A172 (cell line): ENCODE measurements at places on chromosomes 7 and 10.

DNA sequence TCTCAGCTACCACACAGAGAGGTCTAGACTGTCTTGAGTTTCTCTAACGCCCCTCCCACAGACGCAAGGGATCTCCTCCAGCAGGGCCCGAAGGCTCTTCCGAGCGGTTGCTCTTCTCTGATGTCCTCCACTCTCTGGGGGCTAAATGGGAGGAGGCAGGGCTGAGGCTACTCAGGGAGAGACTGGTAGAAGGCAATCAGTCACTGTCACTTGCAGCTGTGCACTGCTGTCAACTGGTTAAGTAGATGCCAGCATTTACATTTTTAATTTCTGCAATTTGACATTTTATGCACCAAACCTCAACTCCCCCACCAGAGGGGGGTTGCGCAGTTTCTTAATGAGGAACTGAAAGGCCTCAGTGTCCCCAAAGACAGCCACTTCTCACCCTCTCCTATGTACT lies 442.8 kb downstream of the PLXNA4 start:
- DNase-seq, result no peak

- DNase-seq, result no peak
Measured at GRCh38 chr7:12683678-12684585, 3.5 kb upstream of the ARL4A start.

DNA sequence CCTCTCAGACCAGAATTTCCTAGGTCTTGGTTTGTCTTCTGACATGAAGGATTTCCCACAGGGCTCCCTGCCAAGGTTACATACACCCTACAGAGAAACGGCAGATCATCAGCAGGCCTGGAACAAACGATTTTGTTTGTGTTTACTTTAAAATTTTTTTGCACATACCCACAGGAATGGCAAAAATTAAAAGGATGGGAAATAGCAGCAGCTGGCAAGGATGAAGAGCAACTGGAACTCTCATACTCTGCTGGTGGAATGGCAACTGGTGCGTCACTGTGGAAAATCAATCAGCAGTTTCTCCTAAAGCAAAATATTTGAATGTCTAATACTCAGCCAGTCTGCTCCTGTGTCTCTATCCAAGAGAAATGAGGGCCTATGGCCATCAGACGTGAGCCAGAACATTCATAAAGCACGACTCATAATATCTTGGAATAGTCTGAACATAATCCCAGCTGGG lies 6.5 kb downstream of the BAIAP2L1 start:
- DNase-seq, result peak; percentile 93

- DNase-seq, result no peak
Measured at GRCh38 chr10:93849593-93849992, 44.2 kb upstream of the SLC35G1 start.

- DNase-seq, result peak; percentile 78
Measured at GRCh38 chr7:43139137-43139536, 26.7 kb downstream of the HECW1 start.

DNA sequence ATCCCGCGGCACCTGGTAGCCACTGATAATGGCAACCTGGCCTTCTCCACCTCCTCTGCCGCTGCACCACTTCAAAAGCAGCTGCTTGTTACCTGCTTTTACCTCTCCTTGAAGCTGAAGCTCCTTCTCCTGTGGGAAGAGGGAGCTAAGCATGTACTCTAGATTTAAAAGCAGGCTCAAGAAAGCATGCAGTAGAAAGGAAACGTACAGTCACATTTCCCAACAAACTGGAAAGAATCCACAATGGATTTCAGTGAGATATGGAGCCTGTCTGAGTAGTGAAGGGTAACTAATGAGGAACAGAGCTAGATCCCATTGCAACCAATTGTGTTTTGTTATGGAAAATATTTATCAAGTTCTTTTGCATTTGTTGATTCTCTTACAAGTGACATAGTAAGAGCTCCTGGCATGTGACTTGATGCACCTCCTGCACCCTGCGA lies 457.4 kb upstream of the GALNT17 start:
- no peak for DNase-seq

DNA sequence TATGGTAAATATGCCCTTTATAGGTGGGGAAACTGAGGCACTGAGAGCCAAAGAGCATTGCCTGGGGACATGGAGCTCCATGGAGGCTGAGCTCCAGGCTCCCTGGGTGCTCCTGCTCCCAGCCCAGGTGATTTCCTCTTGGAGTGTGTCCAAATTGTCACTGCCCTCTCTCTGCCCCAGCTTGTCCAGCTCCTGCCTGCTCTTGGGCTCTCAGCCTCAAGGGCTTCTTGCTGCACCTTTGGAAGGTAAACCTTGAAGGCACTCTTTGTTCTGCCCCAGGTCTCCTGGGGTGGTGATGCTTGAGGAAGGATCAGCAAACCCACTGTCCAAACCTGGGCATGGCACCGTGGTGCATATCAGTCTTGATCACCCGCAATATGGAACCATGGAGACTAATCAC lies 166.1 kb downstream of the RPS24 start:
- no peak for DNase-seq

DNA sequence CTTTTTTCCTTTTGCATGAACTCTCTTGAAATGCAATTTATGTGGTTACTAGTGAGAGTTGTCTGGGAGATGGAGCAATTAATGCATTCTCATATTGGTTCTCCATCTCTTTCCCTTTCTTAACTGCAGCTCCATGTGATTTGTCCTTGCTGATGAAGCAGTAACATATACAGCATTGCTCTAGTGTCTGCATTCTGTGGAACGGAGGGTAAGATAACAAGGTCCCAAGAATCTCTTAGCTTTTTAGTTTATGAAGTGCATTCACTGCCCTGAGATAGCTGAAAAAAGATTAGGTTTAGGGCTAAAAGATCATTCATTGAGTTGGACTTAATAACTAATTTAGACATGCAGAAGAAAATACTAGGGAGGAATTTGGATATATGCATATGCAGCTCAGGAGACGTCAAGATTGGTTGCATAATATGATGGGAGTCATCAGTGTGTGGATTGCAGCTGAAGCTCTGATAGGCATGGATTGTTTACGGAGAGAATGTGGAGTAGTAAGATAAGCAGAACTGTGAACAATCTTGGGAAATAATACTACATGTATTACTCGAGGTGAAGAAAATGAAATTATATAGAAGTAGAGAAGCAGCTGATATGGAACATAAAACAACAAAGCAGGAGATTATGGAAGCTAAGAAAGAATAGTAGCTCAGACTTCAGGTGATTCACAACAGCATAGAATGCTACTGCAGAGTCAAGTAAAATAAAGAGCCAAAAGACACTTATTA lies 404.7 kb downstream of the ARL4A start:
- DNase-seq, result no peak
